Hepatocyte (in vitro differentiated cells): ENCODE measurements at places on chromosomes 7 and 10. TPM values are rescaled to one million over a fixed set of nuclear protein-coding genes. Genes with fewer than 3 reads are reported as not detected.

The SMARCD3 gene
- polyA plus RNA-seq: 73.1 and 111 TPM in 2 replicates

The MPP7 gene
- 6.6 and 6.8 TPM in 2 replicates for polyA plus RNA-seq

- no peak overlapping the region for H3K4me3 ChIP-seq
- no peak for DNase-seq
- peaks cover 29% of the 10 kb centered on the region for H3K4me1 ChIP-seq
- H3K27ac ChIP-seq: peak overlapping the region; percentile 74
- no peaks in the 10 kb centered on the region for H3K36me3 ChIP-seq
Measured at GRCh38 chr7:87413029-87413428, 62.5 kb downstream of the ABCB4 start.

DNA sequence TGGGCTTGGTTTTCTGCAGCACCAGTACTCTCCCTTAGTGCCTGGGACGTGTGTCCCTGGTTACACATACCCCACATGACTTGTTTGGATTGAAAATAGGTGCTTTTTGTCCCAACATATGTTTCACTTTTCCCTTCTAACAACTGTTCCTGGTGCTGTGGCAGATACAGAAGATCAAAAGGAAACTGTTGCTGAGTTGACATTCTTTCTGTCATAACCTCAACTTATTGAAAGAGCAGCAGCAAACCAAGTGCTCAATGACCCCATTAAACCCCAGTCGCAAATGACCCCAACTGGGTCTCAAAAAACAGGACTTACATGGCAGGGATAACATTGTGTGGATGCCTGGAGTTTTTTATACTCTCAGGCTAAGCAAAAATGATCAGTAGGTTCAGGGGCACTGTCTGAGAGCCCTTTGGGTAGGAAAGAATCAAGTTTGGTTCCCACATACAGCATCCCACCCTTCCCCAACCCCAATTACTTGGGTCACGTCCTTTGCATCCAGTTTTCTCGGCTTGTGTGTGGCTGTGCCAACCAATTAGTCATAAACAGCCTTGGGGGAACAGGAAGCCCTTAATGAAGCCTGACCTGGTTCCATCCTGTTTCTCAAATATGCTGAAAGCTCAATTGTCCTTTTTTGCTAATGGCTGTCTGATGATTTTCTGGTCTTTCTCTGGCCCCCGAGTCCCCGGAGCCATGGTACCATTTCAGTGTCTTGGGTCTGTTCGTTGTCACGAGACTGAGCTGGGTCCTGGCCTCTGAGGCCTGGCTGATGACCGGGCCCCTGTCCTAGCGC is 4.9 kb downstream of the HKDC1 start:
- H3K27me3 ChIP-seq: no peaks in the 10 kb centered on the region
- no peak for DNase-seq
- H3K4me1 ChIP-seq: peaks cover 5% of the 10 kb centered on the region
- no peak overlapping the region for H3K4me3 ChIP-seq
- no peaks in the 10 kb centered on the region for H3K36me3 ChIP-seq

The PRKCQ gene
- 0.21 and 0.97 TPM in 2 replicates for polyA plus RNA-seq

DNA sequence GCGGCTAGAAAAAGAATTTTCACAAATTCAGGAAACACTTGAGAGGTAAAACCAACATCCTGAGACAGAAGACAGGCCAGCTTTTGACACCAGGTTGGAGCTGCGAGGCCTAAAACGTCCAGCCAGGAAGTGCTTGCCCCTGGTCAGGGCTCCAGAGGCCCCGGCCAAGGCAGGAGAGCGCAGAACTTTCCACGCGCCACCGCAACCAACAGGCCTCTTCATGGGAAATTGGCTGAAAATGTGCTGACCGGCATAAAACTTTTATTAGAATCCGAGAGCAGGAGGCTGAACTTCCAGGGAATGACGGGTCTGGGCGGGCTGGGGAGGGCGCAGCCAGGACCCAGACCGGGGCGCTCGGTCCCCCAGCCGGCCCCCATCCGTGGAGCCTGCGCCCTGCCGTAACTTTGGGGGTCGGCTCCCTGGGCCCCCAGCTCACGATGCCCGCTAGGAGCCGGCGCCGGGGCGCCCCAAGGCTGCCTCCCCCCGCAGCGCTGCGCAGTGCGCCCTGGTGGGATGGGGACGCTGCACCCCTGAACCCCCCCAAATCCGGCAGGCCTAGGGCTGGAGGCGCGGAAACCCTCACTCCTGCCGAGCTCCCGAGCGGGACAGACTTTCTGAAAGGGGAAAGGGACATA is 414.0 kb upstream of the MKI67 start:
- peak overlapping the region; percentile 23 for H3K27ac ChIP-seq
- peak; percentile 31 for DNase-seq
- no peak overlapping the region for H3K4me3 ChIP-seq
- H3K4me1 ChIP-seq: peaks cover 20% of the 10 kb centered on the region
- peaks cover 63% of the 10 kb centered on the region for H3K27me3 ChIP-seq

DNA sequence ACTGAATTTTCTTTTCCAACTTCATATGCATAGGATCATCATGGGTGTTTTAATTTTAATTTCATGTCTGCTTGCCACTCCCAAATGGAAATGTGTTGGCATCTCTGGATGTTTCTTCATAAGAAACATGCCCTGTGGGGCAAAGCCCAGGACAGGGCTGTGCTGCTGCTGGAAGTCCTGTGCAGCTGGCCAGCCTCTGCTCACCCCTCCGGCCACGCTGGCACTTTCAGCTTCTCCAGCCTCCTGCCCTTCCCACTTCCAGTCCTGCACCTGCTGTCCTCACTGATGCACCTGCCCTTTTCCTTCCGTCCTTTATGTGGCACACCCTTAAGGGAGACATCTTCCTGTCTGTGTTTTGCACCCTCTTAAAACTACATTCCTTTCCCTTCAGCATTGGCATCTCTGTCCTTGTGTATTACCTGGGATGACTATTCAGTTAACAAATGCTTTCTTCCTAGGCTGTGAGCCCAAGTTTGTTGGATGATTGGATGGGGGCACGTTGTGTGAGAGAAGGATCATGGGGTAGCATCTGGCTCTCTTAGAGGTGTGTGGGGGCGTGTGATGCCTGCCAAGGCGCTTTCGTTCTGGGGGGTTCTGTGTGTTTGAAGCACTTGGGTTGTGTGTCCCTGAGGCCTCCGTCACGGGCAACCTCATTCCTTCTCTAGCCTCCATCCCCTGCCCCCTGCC is 56.8 kb downstream of the TCF7L2 start:
- H3K4me3 ChIP-seq: no peak overlapping the region
- no peak for DNase-seq
- no peaks in the 10 kb centered on the region for H3K27me3 ChIP-seq
- H3K27ac ChIP-seq: no peak overlapping the region
- H3K36me3 ChIP-seq: no peaks in the 10 kb centered on the region
- H3K4me1 ChIP-seq: peaks cover 26% of the 10 kb centered on the region

GRCh38 chr7:35593899-35594298 is 101.0 kb downstream of the HERPUD2 start:
- no peak for DNase-seq
- H3K4me3 ChIP-seq: no peak overlapping the region
- peaks cover 3% of the 10 kb centered on the region for H3K4me1 ChIP-seq
- no peaks in the 10 kb centered on the region for H3K36me3 ChIP-seq
- no peak overlapping the region for H3K27ac ChIP-seq

DNA sequence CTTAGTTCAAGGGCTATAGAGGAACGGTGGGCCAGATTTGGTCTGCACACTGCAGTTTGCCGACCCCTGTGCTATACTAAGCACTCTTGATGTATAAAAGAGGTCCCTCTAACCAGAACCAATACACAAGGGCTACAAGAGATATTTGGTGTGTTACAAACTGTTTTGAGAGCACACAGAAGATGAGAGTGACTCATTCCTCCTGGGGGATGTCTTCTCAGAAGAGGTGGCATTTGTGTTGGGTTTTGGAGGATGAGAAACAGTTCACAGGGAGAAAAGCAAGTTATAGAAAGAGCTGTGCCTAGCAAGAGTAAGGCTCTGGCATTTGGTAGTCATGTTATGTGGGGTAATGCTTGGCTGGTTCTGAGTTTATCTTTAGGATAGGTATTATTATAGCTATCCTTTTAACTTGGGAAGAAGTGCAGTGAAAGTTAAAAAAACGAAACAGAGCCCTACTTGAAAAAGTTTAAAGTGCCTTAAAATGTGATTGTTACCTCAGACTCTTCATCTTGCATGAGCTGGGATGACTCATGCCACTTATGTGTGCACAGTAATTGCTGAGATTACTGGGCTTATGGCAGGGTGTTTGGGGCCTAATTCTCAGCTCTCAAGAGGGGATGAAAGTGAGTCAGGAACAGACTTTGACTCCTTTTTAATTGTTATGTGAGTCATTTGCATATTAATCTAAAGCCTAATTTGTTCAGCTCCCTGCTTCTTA is 160.4 kb downstream of the KIF20B start:
- H3K27me3 ChIP-seq: no peaks in the 10 kb centered on the region
- DNase-seq: peak; percentile 49
- no peaks in the 10 kb centered on the region for H3K36me3 ChIP-seq

- H3K36me3 ChIP-seq: no peaks in the 10 kb centered on the region
- no peak overlapping the region for H3K27ac ChIP-seq
- H3K4me3 ChIP-seq: no peak overlapping the region
- H3K4me1 ChIP-seq: no peaks in the 10 kb centered on the region
- no peak for DNase-seq
Measured at GRCh38 chr10:95920798-95921426, 13.1 kb downstream of the CC2D2B start.

The VWA2 gene
- polyA plus RNA-seq: 2.2 and 6.3 TPM in 2 replicates

The TFEC gene
- 11.8 and 13.4 TPM in 2 replicates for polyA plus RNA-seq

DNA sequence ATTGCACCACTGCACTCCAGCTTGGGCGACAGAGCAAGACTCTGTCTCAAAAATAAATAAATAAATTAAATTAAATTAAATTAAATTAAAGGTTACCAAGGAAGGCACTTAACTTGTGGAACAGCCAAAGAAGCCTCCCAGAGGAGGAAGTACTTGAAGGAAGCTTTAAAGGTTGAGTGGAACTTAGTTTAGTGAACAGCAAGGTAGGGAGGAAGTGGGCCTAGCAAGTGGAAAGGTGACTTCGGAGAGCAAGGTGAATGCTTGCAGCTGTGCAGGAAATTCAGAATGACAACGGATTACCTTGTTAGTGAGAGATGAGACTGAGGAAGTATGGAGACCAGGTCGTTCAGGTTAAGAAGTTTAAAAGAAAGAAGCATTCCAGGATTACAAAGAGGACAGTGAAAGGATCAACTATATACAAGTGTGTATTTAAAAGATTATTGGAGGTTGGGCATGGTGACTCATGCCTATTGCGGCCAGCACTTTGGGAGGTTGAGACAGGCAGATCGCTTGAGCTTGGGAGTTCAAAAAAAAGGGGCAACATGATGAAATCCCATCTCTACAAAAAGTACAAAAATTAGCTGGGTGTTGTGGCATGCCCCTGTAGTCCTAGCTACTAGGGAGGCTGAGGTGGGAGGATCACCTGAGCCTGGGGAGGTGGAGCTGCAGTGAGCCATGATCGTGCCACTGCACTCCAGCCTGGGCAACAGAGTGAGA is 12.8 kb upstream of the RPEL1 start:
- peak overlapping the region; percentile 95 for H3K27ac ChIP-seq
- no peaks in the 10 kb centered on the region for H3K36me3 ChIP-seq
- no peak for DNase-seq
- no peak overlapping the region for H3K4me3 ChIP-seq

GRCh38 chr10:110802551-110803238 is 69.0 kb upstream of the PDCD4 start:
- no peaks in the 10 kb centered on the region for H3K27me3 ChIP-seq
- peak; percentile 74 for DNase-seq
- peak overlapping the region; percentile 79 for H3K27ac ChIP-seq
- H3K36me3 ChIP-seq: no peaks in the 10 kb centered on the region
- H3K4me1 ChIP-seq: peaks cover 24% of the 10 kb centered on the region

The MYOZ1 gene
- polyA plus RNA-seq: 0.44 and 1.3 TPM in 2 replicates

DNA sequence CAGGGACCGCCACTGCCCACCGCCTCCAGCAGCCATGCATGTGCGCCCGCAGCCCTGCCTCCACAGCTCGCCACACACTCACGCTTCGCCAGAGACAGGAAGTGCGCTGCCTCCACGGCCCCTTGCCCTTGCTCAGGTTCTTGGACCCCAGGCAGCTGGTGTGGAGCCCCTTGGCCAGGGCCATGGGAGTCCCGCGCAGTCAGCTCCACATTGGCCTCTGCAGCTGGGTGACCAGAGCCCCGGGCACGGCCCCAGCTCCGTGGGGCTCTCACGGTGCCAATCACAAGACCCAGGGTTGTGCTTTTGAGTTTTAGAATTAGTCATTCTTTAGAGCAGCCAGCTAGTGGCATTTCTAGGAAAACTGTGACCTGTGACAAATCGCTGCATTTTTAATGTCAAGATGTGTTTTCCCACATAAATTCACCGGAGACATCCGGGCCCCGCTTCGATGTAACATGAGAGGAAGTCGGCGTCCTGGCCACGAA is 4.3 kb upstream of the UTF1 start:
- H3K27me3 ChIP-seq: peaks cover 32% of the 10 kb centered on the region
- DNase-seq: no peak
- H3K27ac ChIP-seq: no peak overlapping the region
- H3K4me1 ChIP-seq: no peaks in the 10 kb centered on the region
- H3K36me3 ChIP-seq: no peaks in the 10 kb centered on the region

- H3K4me3 ChIP-seq: no peak overlapping the region
- DNase-seq: no peak
- H3K27me3 ChIP-seq: no peaks in the 10 kb centered on the region
- no peak overlapping the region for H3K27ac ChIP-seq
Measured at GRCh38 chr10:98224996-98225395, 43.0 kb downstream of the LOXL4 start.

GRCh38 chr10:5609952-5610616 is 56.3 kb downstream of the ASB13 start:
- H3K27ac ChIP-seq: peak overlapping the region; percentile 95
- no peaks in the 10 kb centered on the region for H3K27me3 ChIP-seq
- no peak overlapping the region for H3K4me3 ChIP-seq
- H3K36me3 ChIP-seq: no peaks in the 10 kb centered on the region
- H3K4me1 ChIP-seq: peaks cover 29% of the 10 kb centered on the region

The NODAL gene
- polyA plus RNA-seq: not detected in 2 replicates

- no peaks in the 10 kb centered on the region for H3K27me3 ChIP-seq
- no peak overlapping the region for H3K4me3 ChIP-seq
- DNase-seq: no peak
- no peaks in the 10 kb centered on the region for H3K4me1 ChIP-seq
- peaks cover 5% of the 10 kb centered on the region for H3K36me3 ChIP-seq
Measured at GRCh38 chr7:30627026-30627425, 32.3 kb downstream of the GARS1 start.

GRCh38 chr10:112970021-112970420 is 20.0 kb downstream of the TCF7L2 start:
- DNase-seq: no peak
- H3K4me1 ChIP-seq: peaks cover 7% of the 10 kb centered on the region
- H3K27me3 ChIP-seq: no peaks in the 10 kb centered on the region
- peaks cover 6% of the 10 kb centered on the region for H3K36me3 ChIP-seq
- H3K4me3 ChIP-seq: no peak overlapping the region

The ADGRA1 gene
- not detected in 2 replicates for polyA plus RNA-seq

The COL26A1 gene
- 10.8 and 19.1 TPM in 2 replicates for polyA plus RNA-seq

DNA sequence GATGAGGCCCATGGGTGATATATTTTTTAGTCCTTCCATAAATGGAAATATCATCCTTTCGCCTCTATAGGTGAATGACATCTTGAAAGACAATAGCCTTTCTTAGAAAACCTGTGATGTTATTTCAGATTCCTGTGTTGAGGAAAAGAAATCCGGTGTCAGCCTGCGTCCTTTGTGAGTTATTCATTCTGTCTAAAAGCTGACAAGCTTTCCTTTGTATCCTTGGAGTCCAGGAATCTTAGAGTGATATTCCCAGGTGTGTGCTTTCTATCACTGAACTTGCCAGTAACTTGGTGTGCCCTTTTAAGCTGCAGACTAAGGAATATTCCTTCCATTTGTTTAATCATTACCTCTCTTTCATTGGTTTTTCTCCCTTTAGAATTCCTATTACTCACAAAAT is 41.0 kb downstream of the EVX1 start:
- H3K27me3 ChIP-seq: no peaks in the 10 kb centered on the region
- no peak for DNase-seq
- no peak overlapping the region for H3K4me3 ChIP-seq
- no peaks in the 10 kb centered on the region for H3K36me3 ChIP-seq
- no peaks in the 10 kb centered on the region for H3K4me1 ChIP-seq
